Pulmonary artery endothelial cell (primary cell): ENCODE measurements at places on chromosomes 2 and 18. TPM values are rescaled to one million over a fixed set of nuclear protein-coding genes. Genes with fewer than 3 reads are reported as not detected.

KIF3C gene
- 13.1 and 19.5 TPM in 2 replicates for total RNA-seq

PJVK gene
- total RNA-seq: 0.46 and 1.3 TPM in 2 replicates

BMP10 gene
- not detected in 2 replicates for total RNA-seq

DPP10 gene
- not detected in 2 replicates for total RNA-seq

MDH1B gene
- total RNA-seq: 0.26 and 0.35 TPM in 2 replicates

CFAP53 gene
- total RNA-seq: 0.13 and 0.18 TPM in 2 replicates

HOXD12 gene
- total RNA-seq: not detected in 2 replicates

SERPINB4 gene
- not detected in 2 replicates for total RNA-seq

ITM2C gene
- 3.7 and 5.7 TPM in 2 replicates for total RNA-seq

DNAH7 gene
- total RNA-seq: 0.11 and 0.20 TPM in 2 replicates

EVA1A gene
- total RNA-seq: 110 and 149 TPM in 2 replicates

MAPRE3 gene
- 1.1 and 2.0 TPM in 2 replicates for total RNA-seq

SCN9A gene
- total RNA-seq: 0.11 and 0.33 TPM in 2 replicates

DNA sequence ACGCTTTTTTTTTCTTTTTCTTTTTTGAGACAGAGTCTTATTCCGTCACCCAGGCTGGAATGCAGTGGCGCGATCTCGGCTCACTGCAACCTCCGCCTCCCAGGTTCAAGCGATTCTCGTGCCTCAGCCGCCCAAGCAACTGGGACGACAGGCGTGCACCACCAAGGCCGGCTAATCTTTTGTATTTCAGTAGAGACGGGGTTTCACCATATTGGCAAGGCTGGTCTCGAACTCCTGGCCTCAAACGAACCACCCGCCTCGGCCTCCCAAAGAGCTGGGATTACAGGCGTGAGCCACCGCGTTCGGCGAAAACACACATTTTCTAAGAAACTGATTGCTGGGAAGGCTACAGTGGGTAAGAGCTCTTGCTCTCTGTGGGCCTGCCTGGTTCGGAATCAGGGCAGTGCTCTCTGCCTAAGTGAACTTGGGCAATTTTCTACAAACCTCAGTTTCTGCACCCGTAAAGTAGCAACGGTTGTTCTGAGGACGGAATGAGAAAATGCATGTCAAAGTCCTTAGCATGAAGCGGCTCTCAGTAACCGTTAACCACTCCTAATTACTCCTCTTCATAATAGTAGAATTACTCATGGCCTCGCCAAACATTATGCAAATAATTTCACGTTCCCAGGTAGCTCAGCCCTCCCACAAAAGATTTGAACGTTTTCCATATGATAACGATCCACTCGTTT is 1.0 kb upstream of the PMAIP1 start:
- no peak for DNase-seq

DNA sequence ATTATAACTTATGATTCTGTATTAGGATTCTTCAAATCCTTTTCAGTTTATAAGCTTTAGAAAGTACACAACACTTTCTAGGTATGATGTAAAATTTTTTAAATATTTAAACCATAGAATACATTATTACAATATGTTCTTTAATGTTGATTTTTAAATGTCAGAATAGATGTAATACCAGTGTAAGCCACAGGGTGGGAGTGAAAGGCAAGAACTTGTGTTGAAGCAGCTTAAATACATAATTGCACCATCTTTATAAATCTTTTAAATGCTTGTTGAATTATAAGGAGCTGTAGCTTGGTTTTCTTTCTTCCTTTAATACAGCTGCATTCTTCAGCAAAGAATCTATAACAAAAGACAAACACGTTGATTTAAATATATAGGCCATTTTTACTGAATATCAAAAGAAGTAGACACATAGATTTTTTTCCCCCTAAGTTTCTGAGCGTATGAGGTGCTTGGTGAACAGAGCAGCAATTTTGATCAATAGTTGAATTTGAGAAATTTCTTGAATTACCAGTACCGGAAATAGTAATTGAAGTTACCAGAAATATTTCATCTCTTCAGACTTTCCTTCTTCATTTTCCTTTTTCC is 63.0 kb downstream of the TANK start:
- no peak for DNase-seq

- no peak for DNase-seq
Observed at GRCh38 chr18:10748641-10749040, 222.8 kb downstream of the NAPG start.

GRCh38 chr18:65988386-65988785 is 237.6 kb downstream of the CDH7 start:
- no peak for DNase-seq

- no peak for DNase-seq
Observed at GRCh38 chr2:96882906-96883305, 13.0 kb upstream of the SEMA4C start.

- DNase-seq: no peak
Observed at GRCh38 chr2:231627384-231628120, 34.9 kb downstream of the TEX44 start.

- no peak for DNase-seq
Observed at GRCh38 chr2:215404348-215405012, 31.4 kb downstream of the FN1 start.

DNA sequence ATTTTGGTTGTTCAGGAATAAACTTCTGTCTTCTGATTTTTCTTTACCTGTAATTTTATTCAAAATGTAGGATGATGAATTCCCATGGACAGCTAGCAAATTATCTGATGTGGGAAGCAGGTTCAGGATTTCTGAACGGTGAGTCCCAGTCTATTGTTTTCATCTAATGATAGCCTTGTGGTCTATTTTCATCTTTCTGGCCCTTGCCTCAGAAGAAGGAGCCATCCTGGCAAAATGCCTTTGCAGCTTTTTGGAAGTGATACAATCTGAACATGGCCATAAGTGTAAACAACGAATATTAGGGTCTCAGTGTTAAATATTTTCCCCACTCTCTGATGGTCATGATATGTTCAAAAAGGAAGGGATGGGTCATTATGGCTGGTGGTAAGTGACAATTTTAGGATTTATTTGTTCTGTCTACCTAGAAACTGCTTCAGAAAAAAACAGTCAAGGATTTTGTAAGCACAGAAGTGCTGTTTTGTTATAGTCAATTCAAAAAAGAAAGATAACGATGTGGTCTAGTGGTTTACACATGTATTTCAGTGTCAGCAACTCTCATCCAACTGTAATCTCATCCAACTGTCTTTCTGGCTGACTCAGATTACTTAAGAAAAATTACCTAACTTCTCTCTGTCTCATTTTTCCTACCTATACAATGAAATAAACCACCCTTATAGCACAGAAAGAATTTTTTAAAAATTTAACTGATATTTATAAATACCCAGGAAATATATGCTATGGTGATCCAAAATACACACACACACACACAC is 272.6 kb upstream of the ERBB4 start:
- DNase-seq: no peak

DNA sequence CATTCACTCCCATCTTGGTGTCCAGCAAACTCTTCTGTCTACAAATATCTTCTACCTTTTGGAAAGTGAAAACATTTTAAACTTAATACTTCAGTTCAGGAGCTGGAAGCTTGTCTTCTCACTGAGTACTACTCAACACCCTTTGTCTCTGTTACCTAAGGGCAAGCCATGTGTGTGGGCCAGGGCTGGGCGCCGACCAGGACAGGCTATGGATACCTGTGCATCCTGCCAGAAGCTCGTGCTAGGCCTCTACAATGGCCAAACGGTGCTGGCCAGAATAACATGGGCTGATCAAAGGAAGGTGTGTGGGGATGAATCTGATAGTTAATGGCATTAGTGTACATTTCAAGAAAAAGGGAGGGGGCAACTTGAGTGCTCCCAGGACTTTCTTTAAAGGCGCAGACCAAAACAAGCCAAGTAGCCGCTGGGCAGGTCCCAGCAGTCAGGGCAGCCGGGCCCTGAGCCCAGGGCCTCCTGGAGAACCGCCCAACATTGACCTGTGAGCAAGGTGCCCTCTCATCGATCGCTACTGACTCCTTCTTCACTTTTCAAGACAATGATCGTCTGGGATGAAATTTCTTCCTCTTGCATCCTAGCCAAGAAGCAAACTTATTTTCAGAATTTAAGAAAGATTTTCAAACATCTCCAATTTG is 29.0 kb upstream of the ID2 start:
- DNase-seq: no peak

GRCh38 chr18:10013621-10014543 is 100.1 kb downstream of the VAPA start:
- no peak for DNase-seq

DNA sequence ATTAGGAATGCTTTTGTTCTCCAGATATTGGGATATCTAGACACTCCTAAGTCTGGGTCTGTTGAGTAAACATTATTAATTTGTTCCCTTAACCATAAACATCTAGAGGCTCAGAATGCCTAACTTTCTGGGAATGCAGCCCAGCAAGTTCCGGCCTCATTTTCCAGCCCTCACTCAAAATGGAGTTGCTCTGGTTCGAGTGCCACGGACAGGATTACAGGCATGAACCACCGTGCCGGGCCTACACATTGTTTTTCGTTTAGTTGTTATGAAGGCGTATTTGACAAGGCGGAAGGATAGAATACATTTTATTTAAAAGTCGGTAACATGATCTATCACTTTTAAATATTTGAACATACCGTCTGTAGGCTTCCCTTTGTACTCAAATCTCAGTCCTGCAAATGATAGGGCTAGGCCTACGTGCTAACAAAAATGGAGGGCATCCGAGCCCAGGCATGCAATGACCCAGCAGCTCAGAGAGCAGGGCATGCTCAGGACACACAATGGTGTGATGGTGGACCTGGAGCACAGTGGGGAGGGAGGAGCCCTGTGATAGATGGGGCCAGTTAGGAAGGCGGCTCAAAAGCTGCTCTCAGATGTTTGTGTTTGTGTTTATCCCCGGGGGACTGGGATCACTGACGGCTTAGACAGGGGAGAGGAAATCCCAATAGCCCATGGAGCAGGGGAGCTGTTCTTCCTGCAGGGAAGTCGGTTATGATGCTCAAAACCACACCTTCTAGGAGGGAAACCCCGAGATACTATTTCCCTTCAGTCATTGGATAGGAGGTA is 2.9 kb upstream of the SCYGR1 start:
- no peak for DNase-seq

GRCh38 chr2:150127346-150127990 is 360.0 kb downstream of the RND3 start:
- no peak for DNase-seq

DNA sequence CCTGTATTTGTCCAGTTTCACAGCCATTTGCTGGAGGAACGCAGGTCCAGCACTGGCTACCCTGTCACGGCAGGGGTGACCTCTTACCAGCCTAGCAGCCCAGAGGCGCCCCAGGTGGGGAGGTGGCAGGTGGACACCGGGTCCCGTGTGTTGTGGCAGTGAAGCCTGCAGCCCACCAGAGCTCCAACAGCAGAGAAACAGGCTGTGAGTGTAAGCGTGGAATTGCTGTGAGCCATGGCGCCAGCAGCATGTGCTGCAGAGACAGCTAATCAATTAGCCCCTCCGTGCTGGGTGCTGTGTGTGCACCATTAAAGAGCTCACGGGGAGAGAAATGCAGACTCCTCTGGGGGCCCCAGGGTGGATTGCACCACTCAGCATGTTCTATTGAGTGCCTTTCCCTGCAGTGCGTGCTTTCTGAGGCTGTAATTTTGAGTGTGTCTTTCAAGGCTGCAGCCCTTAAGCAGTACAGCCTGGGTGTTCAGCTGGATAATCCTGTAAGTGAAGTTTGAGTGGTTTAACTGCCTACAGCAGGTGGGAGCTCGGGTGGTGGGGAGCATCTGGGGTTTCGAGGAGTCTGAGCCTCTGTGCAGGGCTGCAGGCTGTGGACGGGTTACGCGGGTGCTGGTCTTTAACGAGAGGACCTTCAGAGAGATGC is 15.9 kb downstream of the RTP5 start:
- no peak for DNase-seq

DNA sequence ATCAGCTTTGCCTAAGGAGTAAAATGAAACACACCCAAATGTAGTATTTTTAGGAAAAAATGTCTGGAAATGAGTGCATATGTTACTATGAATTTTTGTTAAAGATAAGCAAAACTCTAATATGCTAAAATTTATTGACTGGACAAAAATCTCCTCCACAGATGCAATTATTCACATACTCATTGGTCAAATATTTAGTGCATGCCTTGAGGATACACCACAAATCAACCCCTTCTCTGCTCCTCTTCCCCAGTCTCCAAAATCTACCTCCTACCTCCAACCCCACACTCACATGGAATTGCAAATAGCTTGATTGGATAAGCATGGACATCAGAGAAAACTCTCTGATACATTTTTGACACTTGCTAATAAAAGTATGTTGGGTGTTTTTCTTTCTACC is 95.6 kb upstream of the CDC42EP3 start:
- DNase-seq: no peak

GRCh38 chr18:3140986-3141639 is 78.7 kb downstream of the MYOM1 start:
- DNase-seq: no peak

DNA sequence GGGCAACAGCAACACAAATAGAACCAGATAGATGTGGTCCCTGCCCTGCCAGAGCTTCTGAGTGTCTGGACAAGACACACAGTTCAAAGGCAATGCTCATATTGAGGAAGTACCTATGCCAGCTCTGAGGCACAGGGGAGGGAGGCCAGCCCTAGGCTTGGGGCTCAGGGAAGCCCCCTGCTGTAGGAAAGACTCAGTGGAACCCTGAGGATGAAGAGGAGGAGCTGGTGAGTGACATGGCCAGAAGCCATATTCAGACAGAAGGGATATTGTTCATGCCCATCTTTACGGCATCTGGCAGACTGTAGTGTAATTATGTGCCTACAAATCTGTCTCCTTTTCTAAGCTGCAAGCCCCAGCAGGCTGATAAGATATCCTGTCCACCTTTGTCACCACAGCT is 8.8 kb downstream of the SIGLEC15 start:
- no peak for DNase-seq

- DNase-seq: no peak
Observed at GRCh38 chr2:240291337-240292034, 144.0 kb upstream of the GPC1 start.

DNA sequence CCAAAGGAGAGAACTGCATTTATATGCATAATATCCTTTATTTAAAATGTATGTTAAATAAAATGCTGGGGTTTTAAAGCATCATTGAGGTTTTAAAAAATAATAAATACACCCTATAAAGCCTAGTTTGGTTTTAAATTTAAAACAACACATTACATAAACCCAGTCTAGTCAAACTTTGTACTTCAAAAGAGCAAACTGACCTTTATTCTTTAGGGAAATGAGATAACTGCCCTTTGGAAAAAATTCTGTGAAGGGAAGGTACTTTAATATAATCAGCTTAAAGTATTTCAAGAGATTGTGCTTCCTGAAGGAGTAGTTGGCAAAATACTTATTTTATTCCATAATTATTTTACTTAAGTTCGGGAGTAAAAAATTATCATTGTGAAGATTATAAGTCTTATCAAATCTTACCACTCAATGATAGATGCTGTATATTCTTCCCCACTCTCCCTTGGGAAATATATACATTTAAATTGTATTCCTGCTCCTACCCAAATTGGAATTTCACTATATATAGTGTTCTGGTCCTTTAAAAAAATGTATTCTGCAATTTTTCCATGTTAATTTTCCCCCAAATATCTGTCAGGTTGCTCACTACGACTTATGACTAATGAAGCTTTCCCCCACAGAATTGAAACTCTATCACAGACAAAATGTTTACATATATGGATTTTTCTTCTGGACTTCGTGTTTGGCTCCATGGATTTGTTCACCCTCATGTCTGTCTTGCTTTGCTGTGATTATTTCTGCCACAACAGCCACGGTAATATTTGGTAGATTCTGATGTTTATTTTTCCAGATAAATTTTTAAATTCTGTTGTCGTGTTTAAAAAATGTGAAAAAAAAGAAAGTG is 42.1 kb downstream of the ZC3H6 start:
- no peak for DNase-seq
